ENCODE measurements at places on chromosomes 7 and 10. TPM values are rescaled to one million over a fixed set of nuclear protein-coding genes. Genes with fewer than 3 reads are reported as not detected.

DNA sequence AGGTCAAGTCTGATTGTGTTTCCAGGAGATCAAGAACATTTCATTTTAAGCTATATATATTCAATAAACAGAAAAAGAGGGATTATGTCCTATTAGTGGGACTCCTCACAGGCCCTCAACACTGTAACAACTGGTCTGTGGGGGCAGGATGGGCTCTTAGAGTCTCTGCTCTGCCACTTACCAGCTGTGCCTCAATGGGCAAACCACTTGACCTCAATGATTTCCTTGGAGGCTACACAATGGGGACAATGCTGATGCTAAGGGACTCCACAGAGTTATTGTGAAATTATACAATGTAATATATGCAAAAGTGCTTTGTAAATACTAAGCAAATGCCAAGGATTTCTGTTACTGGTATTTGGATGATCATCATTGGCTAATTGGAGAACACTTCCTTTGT, 33.2 kb upstream of the MXI1 start:
- no peak overlapping the region for H3K27ac ChIP-seq
- DNase-seq, result no peak
- H3K4me3 ChIP-seq, result no peak overlapping the region
- peaks cover 50% of the 10 kb centered on the region for H3K4me1 ChIP-seq
- H3K27me3 ChIP-seq, result peaks cover 86% of the 10 kb centered on the region

DNA sequence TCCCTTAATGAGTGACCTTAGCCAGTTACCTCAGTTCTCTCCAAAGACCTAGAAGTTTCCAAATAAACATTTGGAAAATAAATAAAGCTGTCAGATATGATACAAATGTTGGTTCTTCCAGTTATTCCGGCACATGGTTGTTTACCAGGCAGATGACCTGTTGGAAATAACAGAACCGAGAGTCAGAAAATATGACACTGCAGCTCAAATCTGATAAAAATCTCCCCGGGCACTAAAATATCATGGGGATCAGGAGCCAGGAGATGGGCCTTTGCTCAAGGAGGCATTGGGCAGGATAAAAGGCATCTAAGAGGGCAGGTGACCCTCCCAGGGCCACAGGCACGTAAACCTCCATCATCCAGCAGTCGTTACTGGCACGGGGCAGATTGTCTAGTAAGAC, 164.0 kb upstream of the LYZL1 start:
- H3K27me3 ChIP-seq, result no peaks in the 10 kb centered on the region
- H3K36me3 ChIP-seq, result no peaks in the 10 kb centered on the region
- H3K4me3 ChIP-seq, result no peak overlapping the region
- no peak overlapping the region for H3K27ac ChIP-seq
- no peak for DNase-seq

- DNase-seq, result peak; percentile 27
- peak overlapping the region; percentile 22 for H3K27ac ChIP-seq
- no peak overlapping the region for H3K4me3 ChIP-seq
- H3K4me1 ChIP-seq, result peaks cover 15% of the 10 kb centered on the region
- peaks cover 3% of the 10 kb centered on the region for H3K36me3 ChIP-seq
- H3K27me3 ChIP-seq, result no peaks in the 10 kb centered on the region
Observed at GRCh38 chr7:8143151-8143874, 118.7 kb downstream of the ICA1 start.

DNA sequence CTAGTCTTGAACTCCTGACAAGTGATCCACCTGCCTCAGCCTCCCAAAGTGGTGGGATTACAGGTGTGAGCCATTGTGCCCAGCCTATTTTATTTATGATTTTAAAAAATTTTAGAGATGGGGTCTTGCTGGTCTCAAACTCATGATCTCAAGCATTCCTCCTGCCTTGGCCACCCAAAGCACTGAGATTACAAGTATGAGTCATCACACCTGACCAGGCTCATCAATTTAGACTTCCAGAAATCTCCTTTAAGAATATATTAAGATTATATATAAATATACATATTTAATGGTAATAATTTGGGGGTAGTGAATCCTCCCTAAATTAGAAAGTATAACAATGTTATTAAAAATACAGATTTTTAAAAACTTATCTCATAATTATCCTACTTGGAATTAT, 29.1 kb downstream of the LAMB1 start:
- H3K27ac ChIP-seq, result no peak overlapping the region
- no peak for DNase-seq
- H3K36me3 ChIP-seq, result peaks cover 14% of the 10 kb centered on the region
- no peaks in the 10 kb centered on the region for H3K4me1 ChIP-seq

CPA2 gene
- total RNA-seq, result not detected

DNA sequence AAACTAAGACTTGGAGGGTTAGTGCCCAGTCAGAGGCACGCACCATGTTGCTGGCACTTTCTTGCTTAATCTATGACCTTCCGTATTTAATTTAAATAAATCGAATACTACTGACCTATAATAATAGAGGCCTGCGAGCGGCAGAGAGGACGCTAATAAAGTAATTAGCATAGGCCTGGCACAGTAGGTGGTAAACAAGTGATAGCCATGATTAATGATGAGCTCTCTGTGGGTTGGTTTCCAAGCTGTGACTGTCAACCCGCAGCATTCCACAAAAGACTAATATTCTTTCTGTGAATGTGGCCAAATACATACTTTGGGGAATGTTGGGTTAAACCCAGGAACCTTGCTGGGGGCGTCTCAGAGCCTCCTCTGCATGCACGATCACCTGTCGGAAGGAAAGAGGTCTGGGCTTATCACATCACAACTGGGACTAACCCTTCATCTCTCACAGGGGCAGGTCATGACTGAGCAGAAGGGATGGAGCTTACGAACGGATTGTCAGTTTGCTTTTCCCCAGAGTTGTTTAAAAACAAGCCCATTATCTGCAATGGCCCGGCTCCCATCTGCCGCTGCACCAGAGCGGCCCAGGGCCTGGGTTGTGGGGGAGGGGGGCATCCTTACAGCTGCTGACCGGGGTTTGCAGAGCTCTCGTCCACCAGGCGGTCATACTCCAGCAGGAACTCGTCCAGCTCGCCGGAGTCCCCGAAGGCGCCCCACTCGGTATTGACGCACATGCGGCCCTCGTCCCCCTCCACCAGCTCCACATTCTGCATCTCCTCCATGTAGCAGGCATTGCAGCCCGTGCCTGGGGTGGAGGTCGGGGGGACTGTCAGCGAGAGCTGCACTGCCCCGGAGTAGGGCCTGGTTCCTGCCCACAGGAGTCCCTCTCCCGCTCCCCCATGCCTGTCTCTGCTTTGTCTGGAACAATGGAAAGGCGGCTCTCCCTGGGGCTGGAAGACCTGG, 6.2 kb upstream of the MYL7 start:
- peak; percentile 48 for DNase-seq
- H3K27ac ChIP-seq, result no peak overlapping the region
- peaks cover 30% of the 10 kb centered on the region for H3K27me3 ChIP-seq
- no peaks in the 10 kb centered on the region for H3K36me3 ChIP-seq
- peaks cover 8% of the 10 kb centered on the region for H3K4me1 ChIP-seq

DPYSL4 gene
- 23.9 TPM for total RNA-seq

IFIT1 gene
- total RNA-seq, result 3.1 TPM

LIPF gene
- total RNA-seq, result not detected

GPR146 gene
- total RNA-seq, result 0.28 TPM

DNA sequence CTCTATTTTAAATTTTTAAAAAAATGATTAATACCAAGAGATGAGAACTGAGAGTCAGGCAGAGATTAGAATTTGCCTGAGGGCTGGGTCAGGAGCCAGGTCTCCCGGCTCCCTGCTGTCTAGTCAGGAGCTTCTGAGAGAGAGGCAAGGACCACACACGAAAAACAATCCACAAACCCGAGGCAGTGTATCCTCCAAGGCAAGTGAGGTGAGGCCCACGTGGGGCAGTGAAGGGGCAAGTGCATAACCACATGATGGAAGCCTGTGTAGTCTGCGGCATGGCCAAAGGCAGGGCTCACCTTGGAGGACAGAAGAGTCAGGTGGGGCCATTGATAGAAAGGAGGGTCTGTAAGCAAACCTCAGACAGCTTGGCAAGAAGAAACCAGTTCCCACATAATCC, 541.2 kb upstream of the FOXK1 start:
- peaks cover 4% of the 10 kb centered on the region for H3K4me1 ChIP-seq
- H3K36me3 ChIP-seq, result no peaks in the 10 kb centered on the region
- H3K27ac ChIP-seq, result no peak overlapping the region
- no peak overlapping the region for H3K4me3 ChIP-seq
- no peak for DNase-seq

DNA sequence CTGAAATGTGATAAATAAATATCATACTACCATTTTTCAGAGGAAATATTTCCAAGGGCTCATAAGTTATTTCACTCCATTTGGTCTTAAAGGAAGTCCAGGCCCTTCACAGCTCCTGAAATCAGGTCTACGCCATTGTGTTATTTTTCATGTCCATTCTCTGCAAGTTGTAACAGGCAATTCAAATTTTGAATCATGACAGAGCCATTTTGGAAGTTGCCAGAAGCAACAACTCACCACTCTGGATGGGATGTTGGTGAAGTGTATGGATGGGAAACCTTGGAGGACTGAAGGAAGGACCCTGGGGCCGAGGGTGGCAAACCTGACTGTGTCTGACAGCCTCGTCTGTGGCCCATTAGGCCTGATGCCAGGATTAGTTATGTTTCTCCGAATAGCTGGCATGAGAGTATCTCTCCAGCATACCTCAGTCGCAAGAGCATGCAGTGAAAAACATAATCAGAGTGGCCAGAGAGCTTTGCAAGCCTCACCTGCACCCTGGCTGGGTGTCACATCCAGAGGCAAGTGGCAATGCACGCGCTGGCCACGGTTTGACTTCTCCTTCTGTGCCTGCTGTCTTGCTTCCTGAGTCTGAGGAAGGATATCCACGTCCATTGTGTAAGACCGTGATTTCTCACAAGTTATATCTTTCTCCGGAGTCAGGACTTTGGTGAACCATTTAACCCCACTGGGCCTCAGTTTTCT, 87.1 kb downstream of the NRP1 start:
- no peaks in the 10 kb centered on the region for H3K36me3 ChIP-seq
- no peaks in the 10 kb centered on the region for H3K27me3 ChIP-seq
- no peak for DNase-seq
- H3K4me3 ChIP-seq, result no peak overlapping the region
- H3K4me1 ChIP-seq, result no peaks in the 10 kb centered on the region

NOC3L gene
- 49.7 TPM for total RNA-seq

HABP2 gene
- not detected for total RNA-seq
